ENCODE measurements at places on chromosomes 3 and 15.

DNA sequence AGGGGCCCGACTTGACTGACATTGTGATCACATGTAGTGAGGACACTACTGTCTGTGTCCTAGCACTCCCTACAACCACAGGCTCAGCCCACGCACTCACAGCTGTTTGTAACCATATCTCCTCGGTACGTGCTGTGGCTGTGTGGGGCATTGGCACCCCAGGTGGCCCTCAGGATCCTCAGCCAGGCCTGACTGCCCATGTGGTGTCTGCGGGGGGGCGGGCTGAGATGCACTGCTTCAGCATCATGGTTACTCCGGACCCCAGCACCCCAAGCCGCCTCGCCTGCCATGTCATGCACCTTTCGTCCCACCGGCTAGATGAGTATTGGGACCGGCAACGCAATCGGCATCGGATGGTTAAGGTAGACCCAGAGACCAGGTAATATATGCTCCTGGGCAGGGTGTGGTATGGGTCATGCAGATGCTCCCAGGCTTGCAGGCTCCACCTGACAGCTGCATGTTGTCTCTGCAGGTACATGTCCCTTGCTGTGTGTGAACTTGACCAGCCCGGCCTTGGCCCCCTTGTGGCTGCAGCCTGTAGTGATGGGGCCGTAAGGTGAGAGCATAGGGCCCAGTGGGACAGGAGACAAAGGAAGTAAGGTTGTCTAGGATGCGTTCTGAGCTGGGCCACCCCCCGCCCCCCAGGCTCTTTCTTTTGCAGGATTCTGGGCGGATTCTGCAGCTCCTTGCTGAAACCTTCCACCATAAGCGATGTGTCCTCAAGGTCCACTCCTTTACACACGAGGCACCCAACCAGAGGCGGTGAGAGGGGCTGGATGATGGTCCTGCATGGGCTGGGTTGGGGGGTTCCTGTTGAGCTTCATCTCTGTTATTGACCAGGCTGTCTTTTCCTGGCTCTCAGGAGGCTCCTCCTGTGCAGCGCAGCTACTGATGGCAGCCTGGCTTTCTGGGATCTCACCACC, 4.4 kb downstream of the DALRD3 start:
- peak; percentile 61 for DNase-seq

DNA sequence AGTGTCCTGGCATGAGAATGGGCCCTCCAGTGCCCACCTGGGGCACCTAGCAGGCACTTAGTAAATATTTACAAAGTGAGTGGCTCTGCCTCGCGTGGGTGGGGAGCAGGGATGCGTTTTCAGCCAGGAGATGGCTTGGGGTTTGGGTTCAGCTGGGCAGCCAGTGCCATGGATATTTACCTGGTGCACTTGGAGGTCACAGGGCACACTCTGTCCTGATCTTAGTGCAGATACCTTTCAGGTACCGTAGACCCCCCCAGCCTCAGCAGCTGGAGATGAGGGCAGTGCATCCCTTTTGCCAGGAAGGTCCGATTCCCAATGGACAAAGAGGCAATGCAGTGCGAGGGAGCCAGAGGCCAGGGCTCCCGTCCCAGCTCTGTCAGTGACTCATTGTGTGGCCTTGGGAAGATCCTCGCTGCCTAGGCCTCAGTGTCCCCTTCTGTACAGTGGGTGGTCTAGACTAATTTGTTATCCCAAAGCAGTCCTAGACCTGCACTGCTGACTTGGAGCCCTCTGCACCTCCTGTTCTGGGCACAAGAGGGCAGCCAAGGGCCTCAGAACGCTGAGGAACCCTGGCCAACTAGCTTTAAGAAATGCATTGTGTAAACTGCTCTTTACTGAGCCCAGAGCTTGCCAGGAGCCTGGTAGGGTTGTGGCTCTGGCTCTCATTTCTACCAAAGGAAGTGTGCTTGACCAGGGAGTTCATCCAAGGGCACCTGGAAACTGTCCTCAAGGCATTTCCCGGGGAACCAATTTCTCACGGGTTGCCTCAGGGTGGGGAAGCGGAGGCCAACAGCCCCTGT, 16.0 kb downstream of the HDAC11 start:
- peak; percentile 73 for DNase-seq

DNA sequence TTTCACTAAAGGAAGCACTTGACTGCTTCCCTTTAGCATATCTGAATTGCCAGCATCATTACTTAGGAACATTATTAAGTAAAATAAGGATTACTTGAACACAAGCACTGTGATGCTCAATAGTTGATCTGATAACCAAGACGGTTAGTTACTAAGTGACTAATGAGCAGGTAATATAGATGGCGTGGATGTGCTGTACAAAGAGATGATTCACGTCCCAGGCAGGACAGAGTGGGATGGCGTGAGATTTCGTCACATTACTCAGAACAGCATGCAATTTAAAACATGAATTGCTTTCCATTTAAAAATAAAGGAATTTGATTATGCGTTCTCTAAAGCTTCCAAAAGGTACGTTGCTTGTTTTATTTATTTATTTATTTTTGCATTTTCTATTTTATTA, 240.0 kb upstream of the ARHGEF26 start:
- no peak for DNase-seq

GRCh38 chr15:82838096-82838735, 28.8 kb downstream of the WHAMM start:
- DNase-seq, result no peak

- DNase-seq, result no peak
These were observed 34.7 kb downstream of the TMEM158 start for GRCh38 chr3:45191424-45191823.

All from stimulated activated CD4-positive, alpha-beta T cell treated with anti-CD3 and anti-CD28 coated beads, Interleukin-2, amount 100 ng/mL, for 24 hours (primary cell).